ENCODE measurements at places on chromosomes 4 and X. TPM values are rescaled to one million over a fixed set of nuclear protein-coding genes. Genes with fewer than 3 reads are reported as not detected.

DNA sequence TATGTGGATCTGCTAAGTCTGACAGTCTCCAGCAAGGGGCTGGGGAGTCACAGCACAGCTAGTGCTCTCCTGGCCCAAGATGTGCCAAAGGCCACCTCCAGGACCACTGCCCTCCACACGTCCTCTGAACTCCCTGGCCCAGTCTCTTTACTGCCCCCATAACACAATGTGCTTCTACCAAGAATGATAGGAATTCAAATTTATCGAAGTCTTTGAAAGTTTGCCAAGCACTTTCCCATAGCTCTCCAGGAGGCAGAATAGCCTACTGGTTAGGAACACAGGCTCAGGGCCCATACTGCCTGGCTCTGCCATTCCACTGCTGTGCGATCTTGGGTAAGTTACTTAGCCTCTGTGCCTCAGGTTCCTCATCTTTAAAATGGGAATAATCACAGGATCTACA, 86.7 kb downstream of the NHSL2 start:
- H3K27me3 ChIP-seq = no peaks in the 10 kb centered on the region
- no peak for DNase-seq
- H3K27ac ChIP-seq = no peak overlapping the region
- H3K36me3 ChIP-seq = no peaks in the 10 kb centered on the region

DNA sequence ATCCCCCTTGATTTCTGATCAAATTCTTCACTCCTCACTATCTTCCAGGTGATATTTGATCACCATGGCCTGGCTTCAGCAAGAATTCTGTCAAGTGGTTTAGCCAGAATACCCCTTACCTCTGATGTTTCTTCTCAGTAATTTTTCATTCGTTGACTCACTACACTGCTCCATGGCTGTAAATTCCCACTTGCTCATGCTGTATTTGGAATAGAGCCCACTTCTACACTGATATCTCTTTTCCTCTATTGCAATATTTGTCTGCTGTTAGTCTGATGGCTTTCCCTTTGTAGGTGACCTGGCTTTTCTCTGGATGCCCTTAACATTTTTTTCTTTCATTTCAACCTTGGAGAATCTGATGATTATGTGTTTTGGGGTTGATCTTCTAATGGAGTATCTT, 73.9 kb upstream of the DIPK2B start:
- no peak for DNase-seq
- H3K27me3 ChIP-seq = no peaks in the 10 kb centered on the region
- no peaks in the 10 kb centered on the region for H3K4me1 ChIP-seq
- H3K27ac ChIP-seq = no peak overlapping the region
- H3K4me3 ChIP-seq = no peak overlapping the region

- no peaks in the 10 kb centered on the region for H3K27me3 ChIP-seq
- peak within 1 kb of the TSS; percentile 78 for H3K27ac ChIP-seq
- H3K4me1 ChIP-seq = no peaks in the 10 kb centered on the region
- peak; percentile 70 for DNase-seq
- peaks cover 71% of the 10 kb centered on the region for H3K36me3 ChIP-seq
These were observed at the start of gene FAM50A for GRCh38 chrX:154443992-154444754. Gene FAM50A (plus strand): TSS chrX:154444141. CDS start chrX:154444236, 95 bp downstream.

DNA sequence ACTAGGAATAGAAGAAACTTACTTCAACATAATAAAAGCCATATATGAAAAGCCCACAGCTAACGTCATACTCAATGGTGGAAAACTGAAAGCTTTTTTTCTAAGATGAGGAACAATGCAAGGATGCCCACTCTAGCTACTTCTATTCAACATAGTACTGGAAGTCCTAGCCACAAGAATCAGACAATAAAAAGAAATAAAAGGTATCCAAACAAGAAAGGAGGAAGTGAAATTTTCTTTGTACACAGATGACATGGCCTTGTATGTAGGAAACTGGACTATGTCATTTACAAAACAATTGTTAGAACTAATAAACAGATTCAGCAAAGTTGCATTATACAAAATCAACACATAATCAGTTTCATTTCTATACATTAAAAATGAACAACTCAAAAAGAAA, 25.5 kb upstream of the NXT2 start:
- H3K4me3 ChIP-seq = no peak overlapping the region
- no peaks in the 10 kb centered on the region for H3K36me3 ChIP-seq
- no peak for DNase-seq
- no peaks in the 10 kb centered on the region for H3K27me3 ChIP-seq

GRCh38 chr4:19857380-19857779, 394.3 kb upstream of the SLIT2 start:
- H3K4me3 ChIP-seq = no peak overlapping the region
- no peak overlapping the region for H3K27ac ChIP-seq
- no peak for DNase-seq
- no peaks in the 10 kb centered on the region for H3K36me3 ChIP-seq
- H3K27me3 ChIP-seq = no peaks in the 10 kb centered on the region
- no peaks in the 10 kb centered on the region for H3K4me1 ChIP-seq

GRCh38 chr4:78691971-78692821, 84.0 kb upstream of the BMP2K start:
- no peaks in the 10 kb centered on the region for H3K36me3 ChIP-seq
- H3K4me3 ChIP-seq = no peak overlapping the region
- no peak for DNase-seq
- no peaks in the 10 kb centered on the region for H3K27me3 ChIP-seq
- H3K4me1 ChIP-seq = peaks cover 33% of the 10 kb centered on the region

- no peaks in the 10 kb centered on the region for H3K4me1 ChIP-seq
- no peak overlapping the region for H3K27ac ChIP-seq
- no peaks in the 10 kb centered on the region for H3K36me3 ChIP-seq
- no peak for DNase-seq
- H3K4me3 ChIP-seq = no peak overlapping the region
These were observed 35.4 kb upstream of the FBXW7 start for GRCh38 chr4:152571296-152571695.

- H3K27ac ChIP-seq = no peak overlapping the region
- no peaks in the 10 kb centered on the region for H3K36me3 ChIP-seq
- no peak for DNase-seq
- H3K27me3 ChIP-seq = no peaks in the 10 kb centered on the region
- H3K4me3 ChIP-seq = no peak overlapping the region
- H3K4me1 ChIP-seq = no peaks in the 10 kb centered on the region
These were observed 172.7 kb downstream of the MID1 start for GRCh38 chrX:10447564-10448214.

DNA sequence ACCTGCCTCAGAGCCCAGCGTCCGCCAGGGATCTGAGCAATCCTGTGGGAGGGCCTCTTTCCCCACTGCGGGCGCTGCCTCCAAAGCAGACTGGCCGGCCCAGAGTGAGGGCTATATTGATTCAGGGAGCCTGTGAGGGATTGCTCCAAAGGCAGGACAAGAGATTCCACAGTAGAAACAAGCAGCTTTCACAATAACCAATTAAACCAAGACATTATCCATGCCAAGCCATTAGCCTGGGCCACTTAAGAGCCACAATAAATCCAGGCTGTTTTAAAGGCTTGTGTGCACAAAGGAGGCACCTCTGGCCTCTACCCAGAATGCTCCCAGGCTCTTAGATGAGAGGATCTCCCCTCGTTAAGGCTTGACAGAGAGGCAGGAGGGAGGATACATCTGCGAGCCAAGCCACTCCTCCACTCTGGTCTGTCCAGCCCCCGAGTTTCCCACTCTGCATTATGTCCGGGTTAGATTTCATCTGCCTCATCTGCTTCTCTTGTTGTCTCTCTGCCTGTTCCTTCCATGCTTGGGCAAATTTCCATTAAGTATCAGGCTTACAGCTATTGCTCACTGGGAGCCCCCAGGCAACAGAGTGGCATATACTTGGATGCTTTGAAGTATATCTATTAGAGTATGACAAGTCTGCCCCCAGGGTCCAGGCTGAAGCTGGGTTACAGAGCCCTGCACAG, 357.9 kb downstream of the UNC5C start:
- H3K27ac ChIP-seq = no peak overlapping the region
- no peak overlapping the region for H3K4me3 ChIP-seq
- H3K27me3 ChIP-seq = no peaks in the 10 kb centered on the region
- H3K4me1 ChIP-seq = no peaks in the 10 kb centered on the region
- H3K36me3 ChIP-seq = no peaks in the 10 kb centered on the region
- no peak for DNase-seq

DNA sequence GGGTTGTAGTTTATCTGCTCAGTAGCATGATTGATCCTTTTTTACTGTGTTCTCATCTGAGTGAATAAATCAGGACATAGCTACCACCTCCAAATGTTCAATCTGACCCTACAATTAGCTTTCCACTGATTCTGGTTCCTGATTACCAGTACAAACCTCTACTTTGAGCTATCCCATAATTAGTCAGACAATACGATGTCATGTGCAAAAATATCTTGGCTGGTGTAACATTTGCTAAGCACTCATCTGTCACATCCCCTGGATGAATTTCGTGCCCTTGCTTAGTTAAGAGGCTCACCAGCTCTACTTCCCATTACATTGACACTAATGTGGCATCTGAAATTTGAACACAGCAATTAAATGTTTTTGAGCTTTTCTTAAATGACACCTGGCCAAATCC, 1101.0 kb upstream of the PCDH7 start:
- DNase-seq = no peak
- H3K4me1 ChIP-seq = no peaks in the 10 kb centered on the region
- H3K4me3 ChIP-seq = no peak overlapping the region
- H3K36me3 ChIP-seq = no peaks in the 10 kb centered on the region

DNA sequence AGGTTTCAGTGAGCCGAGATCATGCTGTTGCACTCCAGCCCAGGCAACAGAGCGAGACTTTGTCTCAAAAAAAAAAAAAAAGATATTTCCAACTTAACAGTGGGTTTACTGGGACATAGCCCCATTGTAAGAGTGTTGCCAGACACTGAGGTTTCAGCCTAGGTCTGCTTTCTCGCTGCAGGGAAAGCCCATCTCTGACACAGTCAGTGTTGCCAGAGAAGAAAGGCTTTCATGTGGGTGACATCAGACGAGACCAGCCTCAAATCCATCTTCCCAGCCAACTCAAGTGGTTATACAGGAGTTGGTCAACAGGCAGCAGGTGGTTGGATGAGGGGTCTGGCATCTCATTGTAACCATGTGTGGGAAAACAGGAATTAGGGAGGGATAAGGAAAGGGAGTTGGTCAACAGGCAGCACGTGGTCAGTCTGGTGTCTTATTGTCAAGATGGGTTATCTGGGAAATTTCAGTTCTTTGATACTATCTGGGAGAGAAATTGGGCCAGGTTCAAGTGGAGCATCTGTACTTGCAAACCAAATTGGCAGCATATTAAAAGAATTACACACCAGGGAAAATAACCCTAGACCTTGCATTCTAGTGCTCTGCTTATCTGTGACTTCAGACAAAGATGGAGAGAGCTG, 41.1 kb downstream of the NELFA start:
- peaks cover 12% of the 10 kb centered on the region for H3K36me3 ChIP-seq
- H3K27ac ChIP-seq = no peak overlapping the region
- H3K4me1 ChIP-seq = peaks cover 8% of the 10 kb centered on the region

Gene PRKG2
- polyA plus RNA-seq = 21.6 TPM

Gene MAGEB1
- not detected for polyA plus RNA-seq

Gene CAPN6
- polyA plus RNA-seq = not detected

Gene UGT2B17
- polyA plus RNA-seq = not detected

Gene FGF13
- 1.6 TPM for polyA plus RNA-seq

Gene ZNF185
- polyA plus RNA-seq = 1.8 TPM
